ENCODE measurements at places on chromosomes 13 and 19. TPM values are rescaled to one million over a fixed set of nuclear protein-coding genes. Genes with fewer than 3 reads are reported as not detected.

Gene ZNF433
- total RNA-seq, result not detected

Gene FLT3
- 1.2 TPM for total RNA-seq

Gene PSG3
- not detected for total RNA-seq

Gene ZNF726
- 3.5 TPM for total RNA-seq

Gene STAP2
- total RNA-seq, result 20.7 TPM

Gene KIR2DL1
- total RNA-seq, result not detected

DNA sequence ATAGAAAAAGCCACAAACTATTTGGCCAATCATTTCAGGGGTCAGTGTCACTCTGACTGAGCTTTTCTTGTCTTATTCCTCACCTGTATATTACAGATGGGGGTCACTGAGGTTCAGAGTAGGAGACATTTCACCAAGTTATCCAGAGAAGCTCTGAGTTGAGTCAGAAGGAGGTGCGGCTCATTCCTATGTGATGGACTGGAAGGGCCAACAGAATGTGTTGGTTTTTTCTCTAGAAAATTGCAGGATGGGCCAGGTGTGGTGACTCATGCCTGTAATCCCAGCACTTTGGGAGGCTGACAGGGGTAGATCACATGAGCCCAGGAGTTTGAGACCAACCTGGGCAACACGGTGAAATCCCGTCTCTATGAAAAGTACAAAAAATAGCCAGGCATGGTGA, 24.5 kb upstream of the ZNF83 start:
- DNase-seq, result no peak

GRCh38 chr13:34951528-34951927, 9.5 kb downstream of the NBEA start:
- no peak for DNase-seq

DNA sequence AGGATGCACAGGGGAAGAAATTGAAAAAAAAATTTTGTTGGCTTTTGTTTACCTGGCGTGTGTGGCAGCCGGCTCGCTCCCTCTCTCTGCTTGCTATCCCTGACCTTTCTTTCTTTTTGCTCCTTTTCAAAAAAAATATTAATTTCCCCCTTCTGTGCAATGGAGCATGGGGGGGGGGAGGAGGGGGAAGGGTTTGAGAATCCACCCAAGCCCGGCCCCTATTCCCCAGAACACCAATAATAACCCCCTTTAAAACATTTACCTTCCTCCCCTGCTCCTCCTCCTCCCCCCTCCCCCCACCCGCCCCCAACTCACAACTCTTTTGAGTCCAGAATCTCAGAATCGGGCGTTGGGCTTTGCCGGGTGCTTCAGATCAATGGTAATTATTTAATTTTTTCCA, 28.4 kb downstream of the NFIX start:
- DNase-seq, result peak; percentile 53

GRCh38 chr13:39099231-39099630, 61.0 kb downstream of the NHLRC3 start:
- no peak for DNase-seq

DNA sequence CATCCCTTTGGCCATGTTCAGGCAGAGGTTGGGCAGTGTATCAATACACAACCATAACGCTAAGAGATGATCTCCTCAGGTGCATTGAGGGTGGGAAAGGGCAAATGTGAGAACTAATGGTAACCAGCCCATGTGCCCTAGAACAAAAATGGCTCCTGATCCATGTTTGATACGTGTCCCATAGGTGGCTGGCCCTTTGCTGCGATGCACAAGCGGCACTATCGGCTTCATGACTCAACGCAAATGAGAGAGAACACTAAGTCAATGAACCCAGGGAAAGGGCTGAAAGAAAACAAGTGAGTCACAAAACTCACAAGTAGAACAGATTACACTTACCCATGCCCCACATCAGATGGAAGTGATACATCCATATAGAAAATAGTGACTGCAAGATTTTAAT, 201.7 kb downstream of the ABCC4 start:
- peak; percentile 78 for DNase-seq

- no peak for DNase-seq
Observed at GRCh38 chr13:93233997-93234416, 7.4 kb downstream of the GPC6 start.

GRCh38 chr13:106052200-106052767, 483.2 kb downstream of the EFNB2 start:
- no peak for DNase-seq

DNA sequence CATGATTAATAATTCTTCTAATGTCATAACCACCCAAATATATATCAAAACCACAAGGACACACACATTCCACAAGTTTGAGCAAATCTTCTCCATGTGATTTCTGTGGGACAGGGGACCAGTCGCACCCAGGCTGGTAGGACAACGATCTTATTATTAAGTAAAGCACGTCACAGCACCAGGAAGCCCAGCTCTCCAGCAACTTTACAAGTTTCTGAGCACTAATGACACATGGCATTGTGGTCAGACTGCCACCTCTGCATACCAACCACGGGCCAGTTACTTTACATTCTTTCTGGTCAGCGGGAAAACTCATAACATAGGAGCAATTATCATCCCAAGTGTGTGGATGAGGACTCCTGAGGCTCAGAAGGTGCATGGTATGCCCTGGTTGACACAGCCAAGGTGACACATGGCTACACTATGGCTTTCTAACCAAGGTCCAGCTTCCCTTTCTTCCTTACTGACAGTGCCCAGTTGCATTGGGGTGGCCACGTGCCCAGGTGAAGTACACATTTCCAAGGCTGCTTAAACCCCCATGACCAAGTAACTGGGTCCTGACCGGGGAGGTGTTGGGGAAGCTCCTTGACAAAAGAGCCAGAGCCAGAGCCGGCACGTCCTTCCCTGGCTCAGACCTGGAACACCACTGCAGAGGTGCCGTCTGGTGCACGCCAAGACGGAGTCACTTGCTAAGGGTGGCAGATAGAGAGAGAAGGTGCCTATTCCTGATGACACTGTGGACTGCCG, 27.4 kb downstream of the LATS2 start:
- peak; percentile 70 for DNase-seq

Measured in stomach (tissue), 19 donors.